Activated CD4-positive, CD25-positive, alpha-beta regulatory T cell treated with anti-CD3 and anti-CD28 coated beads, Interleukin-2, amount 50 U/mL, for 72 hours (primary cell): ENCODE measurements at places on chromosomes 6 and 20.

- no peak for DNase-seq
Measured at GRCh38 chr6:107045826-107046675, 18.1 kb downstream of the MTRES1 start.

DNA sequence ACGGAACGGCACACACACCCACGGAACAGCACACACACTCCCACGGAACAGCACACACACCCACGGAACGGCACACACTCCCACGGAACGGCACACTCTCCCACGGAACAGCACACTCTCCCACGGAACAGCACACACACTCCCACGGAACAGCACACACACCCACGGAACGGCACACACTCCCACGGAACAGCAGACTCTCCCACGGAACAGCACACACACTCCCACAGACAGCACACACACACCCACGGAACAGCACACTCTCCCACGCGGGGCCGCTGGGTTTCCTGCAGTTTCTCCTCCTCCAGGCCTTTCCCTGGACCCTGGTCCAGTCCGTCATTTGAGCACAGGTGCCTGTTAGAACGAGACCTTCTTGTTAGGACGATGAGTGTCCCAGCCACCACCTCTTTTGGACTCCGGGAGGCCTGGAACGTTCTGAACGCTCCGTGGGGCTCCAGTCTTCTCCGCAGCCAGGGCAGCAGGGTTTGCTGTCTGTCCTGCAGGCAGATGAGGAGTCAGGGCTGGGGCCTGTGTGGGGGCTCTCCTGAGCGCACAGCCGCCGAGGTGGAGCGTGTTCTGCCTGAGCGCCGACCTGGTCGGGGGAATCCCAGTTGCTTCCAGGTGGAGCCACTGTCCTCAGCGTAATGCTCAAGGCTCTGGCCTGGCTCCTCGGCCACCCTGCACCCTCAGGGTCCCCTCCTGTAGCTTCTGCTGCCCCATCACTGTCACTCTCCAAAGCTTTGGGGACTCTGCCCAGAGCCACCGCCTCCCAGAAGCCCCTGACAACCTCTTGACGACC lies 17.6 kb upstream of the TNFRSF6B start:
- no peak for DNase-seq

- no peak for DNase-seq
Measured at GRCh38 chr20:50054626-50055511, 58.1 kb downstream of the UBE2V1 start.

GRCh38 chr6:14312587-14312986 lies 195.0 kb downstream of the CD83 start:
- DNase-seq: no peak

- no peak for DNase-seq
Measured at GRCh38 chr20:34552569-34552968, 5.9 kb upstream of the MAP1LC3A start.

DNA sequence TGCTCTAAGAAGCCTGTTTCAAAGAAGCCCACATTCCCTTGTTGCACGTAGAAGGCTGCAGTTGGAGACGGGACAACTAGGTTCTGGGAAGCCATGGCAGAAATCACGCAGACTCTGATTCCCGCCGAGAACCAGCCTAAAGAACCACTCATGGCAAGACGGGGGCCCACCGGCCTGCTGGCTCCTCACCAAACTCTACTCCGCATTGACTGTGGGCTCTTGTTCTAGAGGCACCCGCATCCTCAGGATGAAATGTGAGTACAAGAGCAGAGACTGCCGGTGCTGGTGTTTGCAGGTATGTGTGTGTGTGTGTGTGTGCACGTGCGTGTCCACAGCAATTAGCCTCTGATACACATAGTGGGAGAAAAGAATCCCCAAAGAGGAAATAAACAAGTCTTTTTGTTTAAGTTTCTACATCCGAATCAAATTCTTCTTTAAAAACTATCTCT lies 42.3 kb upstream of the NR2E1 start:
- no peak for DNase-seq

DNA sequence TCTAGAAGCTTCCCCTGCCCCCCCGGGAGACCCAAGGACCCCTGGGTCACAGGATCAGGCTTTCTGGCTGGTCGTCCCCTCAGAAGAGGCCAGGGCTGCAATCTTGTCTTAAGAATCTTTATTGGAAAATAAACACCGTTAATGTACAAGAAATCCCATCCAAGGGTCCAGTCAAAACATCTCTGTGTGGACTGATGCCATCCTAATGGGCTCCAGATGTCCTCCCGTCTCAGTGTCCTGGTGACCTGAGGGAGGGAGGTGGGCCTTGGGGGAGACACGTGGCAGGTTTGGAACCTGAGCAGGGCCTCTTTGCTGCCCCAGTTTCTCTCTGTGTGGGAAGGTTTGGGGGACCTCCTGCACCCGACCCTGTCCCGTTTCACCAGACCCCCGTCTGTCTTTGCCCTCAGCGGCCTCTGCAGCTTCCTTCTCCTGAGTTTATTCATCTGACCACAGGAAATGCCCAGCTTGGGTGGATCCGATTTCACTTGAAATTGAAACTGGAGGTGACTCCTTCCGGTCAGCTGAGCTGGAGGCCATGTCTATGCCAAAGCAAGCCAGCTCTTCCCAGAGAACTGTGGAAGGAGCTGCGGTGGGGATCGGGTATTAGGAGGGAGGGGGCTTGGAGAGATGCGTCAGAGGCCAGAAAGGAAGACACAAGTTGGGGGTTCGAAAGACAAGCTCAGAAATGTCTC lies 75.1 kb downstream of the SLC2A10 start:
- DNase-seq: no peak

- no peak for DNase-seq
Measured at GRCh38 chr6:116450769-116451740, 10.1 kb upstream of the CALHM6 start.
